ENCODE measurements at places on chromosomes 1 and 21.

DNA sequence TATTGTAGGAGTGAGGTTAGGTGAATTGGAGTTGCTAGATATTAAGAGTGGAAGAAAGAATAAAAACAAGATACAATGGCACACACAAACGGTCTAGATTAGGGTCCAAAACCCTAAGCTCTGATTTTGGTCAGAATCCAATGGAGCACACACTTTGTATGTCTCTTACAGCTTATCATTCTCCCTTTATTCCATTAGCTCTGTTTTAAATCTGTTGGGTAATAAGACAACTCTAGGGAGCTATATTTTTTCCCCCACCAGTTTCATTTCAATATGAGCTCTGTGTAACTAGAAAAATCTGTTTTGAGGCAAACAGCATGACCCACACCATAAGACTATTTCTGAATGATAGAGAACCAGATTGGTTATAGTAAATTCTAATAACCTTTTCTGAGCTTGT lies 465.6 kb downstream of the ADGRL2 start:
- no peak for DNase-seq

- DNase-seq = no peak
These were observed 992.7 kb downstream of the TTLL7 start for GRCh38 chr1:83006271-83006670.

DNA sequence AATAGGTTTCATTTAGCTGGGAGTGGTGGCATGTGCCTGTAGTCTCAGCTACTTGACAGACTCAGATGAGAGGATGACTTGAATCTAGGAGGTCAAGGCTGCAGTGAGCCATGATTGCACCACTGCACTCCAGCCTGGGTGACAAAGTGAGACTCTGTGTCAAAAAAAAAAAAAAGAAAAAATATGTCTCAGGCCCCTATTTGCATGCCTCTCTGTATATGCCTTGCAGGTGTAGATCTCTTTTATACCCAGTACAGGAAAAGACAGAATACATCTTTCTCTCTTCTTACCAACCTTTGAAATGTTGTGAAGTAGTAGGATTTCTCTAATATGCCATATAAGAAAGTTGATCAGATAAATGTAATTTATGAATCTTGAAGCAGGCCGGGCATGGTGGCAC lies 6.4 kb downstream of the CNR2 start:
- no peak for DNase-seq

GRCh38 chr1:165844114-165844798 lies 16.8 kb downstream of the UCK2 start:
- no peak for DNase-seq

GRCh38 chr21:28883931-28884330 lies 108.7 kb downstream of the LTN1 start:
- DNase-seq = no peak

GRCh38 chr1:61746813-61747212 lies 4.5 kb downstream of the PATJ start:
- no peak for DNase-seq

DNA sequence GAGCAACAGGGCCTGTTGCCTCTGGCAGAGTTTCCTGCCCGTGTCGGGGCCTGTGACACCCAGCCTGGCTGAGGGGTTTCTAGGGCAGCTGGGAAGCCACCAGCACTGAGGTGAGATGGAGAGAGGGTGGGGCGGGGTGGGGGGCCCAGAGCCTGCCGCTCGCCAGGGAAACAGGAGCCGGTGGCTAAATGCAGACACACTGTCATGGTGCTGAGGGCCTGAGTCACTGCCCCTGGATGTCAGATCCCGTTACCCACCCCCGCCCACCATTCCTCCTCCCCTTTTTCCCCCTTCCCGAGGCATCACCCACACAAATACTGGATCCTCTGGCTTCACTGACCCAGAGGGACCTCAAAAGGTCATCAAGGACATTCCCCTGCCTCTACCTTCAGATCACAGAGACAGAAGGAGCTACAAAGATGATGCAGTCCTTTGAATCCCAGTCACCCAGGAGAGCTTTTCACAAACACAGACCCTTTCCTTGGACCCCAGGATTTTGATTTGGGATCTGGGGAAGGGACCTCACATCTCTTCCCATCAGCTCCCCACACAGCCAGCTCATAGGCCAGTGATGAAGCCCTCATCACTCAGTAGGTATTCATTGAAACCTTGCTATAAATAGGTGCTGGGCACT lies 1.9 kb upstream of the HSPB7 start:
- no peak for DNase-seq

DNA sequence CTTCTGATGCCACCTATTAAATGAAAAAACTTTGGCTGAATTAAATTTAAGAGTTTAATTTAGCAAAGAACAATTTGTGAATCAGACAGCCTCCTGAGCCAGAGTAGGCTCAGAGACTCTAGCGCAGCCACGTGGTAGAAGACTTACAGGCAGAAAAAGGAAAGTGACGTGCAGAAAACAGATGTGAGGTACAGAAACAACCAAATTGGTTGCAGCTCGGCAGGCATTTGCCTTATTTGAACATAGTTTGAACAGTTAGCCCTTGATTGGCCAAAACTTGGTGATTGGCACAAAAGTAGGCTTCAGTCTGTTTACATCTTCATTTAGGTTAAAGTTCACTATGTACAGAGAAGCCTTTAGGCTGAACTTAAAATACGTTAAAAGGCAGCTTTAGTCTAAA lies 22.9 kb downstream of the TCP10L start:
- no peak for DNase-seq

- no peak for DNase-seq
These were observed 538.1 kb downstream of the MATN1 start for GRCh38 chr1:30185313-30185712.

Measured in pancreas (tissue), 10 donors.